ENCODE measurements at places on chromosomes 3 and 15.

DNA sequence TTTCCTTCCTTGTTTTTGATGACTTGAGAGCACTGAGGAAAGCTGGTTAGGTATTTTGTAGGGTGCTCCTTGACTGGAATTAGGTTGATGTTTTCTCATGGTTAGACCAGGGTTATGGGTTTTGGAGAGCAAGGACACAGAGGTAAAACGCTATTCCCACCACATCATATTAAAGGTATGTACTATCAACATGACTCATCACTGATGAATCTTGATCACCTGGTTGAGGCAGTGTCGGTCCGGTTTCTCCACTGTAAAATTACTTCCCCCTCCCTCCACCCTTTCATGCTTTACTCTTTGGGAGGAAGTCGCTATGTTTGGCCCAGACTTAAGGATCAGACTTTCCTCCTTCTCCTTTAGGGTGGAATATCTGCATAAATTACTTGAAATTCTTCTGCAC lies 201.6 kb downstream of the EDEM1 start:
- no peak for DNase-seq

DNA sequence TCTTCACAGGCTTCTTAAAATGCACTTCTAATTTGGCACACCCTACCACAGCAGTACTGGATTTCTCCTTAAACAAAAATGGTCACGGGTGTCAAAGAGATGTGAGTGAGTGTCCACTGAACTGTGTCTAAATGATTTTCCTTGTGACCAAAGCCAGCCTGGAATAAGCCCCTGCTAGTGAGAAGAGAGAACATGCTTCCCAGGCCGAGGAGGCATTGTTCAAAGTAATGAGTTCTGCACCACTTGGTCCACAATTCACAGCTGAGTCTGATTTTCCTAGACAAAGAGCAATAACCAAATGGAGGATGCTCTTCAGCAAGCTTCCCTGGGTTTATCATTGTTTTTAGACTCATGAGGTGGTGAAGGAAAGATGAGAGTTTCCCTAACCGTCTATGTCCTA lies 3.8 kb downstream of the PLCH1 start:
- no peak for DNase-seq

GRCh38 chr15:58564981-58565380 lies 133.2 kb downstream of the LIPC start:
- no peak for DNase-seq

- DNase-seq = no peak
Observed at GRCh38 chr3:163058031-163058854, 1561.6 kb downstream of the OTOL1 start.

DNA sequence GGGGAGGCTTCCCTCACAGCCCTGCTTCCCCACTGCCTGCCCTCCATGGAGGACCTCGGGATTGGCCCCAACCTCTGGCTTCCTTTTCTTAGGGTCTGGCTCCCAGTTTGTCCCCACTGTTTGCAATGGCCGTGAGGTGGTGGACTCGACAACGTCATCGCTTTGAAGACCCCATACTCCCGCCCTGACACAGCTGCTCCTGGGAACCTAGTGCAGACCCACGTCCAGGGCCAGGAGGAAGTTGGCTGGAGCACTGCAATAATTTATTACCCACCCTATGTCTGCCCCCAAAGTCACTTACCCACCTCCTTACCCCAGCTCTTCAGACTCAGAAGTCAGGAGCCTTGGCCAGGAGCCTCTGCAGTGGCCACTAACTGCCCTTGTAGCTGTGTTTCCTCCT lies 11.1 kb downstream of the GRM2 start:
- DNase-seq = no peak

- DNase-seq = no peak
Observed at GRCh38 chr15:63134245-63134985, 12.8 kb downstream of the LACTB start.

GRCh38 chr3:114669614-114670013 lies 375.8 kb downstream of the TIGIT start:
- no peak for DNase-seq

- DNase-seq = no peak
Observed at GRCh38 chr3:43949594-43949993, 258.9 kb downstream of the ABHD5 start.

DNA sequence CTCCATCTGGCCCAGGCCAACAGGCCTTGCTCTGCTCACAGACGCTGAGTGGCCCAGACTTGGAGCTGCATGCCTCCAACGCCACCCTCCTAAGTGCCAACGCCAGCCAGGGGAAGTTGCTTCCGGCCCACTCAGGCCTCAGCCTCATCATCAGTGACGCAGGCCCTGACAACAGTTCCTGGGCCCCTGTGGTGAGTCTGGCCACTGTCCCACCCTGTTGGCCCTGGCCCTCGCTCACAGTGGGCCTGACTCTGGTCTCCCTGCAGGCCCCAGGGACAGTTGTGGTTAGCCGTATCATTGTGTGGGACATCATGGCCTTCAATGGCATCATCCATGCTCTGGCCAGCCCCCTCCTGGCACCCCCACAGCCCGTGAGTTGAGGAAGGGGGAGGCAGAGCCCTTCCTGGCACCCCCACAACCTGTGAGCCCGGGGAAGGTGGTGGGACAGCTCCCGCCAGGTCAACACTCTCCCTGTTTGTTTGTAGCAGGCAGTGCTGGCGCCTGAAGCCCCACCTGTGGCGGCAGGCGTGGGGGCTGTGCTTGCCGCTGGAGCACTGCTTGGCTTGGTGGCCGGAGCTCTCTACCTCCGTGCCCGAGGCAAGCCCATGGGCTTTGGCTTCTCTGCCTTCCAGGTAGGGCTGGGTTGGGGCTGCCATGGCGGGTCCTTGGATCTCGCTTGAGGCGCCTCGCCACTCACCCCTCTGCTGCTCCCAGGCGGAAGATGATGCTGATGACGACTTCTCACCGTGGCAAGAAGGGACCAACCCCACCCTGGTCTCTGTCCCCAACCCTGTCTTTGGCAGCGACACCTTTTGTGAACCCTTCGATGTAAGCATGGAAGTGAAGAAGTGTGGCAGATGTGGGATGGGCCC lies 10.0 kb downstream of the NT5DC2 start:
- DNase-seq = no peak

- DNase-seq = no peak
Observed at GRCh38 chr15:90749754-90750153, 32.6 kb downstream of the BLM start.

DNA sequence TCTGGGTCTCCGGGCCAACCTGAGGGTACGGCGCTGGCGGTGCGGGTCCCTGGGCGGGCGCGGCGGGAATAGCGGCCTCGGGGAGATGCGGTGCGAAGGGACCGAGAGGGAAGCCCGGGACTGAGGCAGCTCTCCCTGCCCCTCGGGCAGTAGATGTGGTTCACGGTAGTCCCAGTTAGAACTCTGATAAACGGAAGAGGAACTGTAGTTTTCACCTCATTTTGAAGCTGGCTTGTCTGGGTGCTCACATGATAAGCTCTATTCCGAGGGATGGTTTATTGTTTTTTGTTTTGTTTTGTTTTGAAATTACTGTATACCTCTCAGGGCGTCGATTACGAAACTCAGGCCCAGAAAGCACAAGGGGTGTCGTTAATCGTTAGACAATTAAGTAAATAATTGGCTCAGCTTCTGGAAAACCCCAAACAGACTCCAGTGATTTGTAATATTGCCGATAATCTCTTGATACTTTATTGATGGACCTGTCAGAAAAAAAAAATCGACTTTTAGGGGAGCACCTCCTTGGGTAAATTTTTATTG lies 413 bp downstream of the NUSAP1 start:
- DNase-seq = no peak

GRCh38 chr15:85515212-85515611 lies 134.8 kb downstream of the AKAP13 start:
- no peak for DNase-seq
